Activated CD8-positive, alpha-beta memory T cell treated with anti-CD3 and anti-CD28 coated beads for 1 hour (primary cell): ENCODE measurements at places on chromosomes 6 and 20.
A peak's percentile ranks its signal among the peaks of the same experiment; 100 is the strongest.

- no peak for DNase-seq
Observed at GRCh38 chr6:82017288-82017687, 230.3 kb downstream of the IBTK start.

DNA sequence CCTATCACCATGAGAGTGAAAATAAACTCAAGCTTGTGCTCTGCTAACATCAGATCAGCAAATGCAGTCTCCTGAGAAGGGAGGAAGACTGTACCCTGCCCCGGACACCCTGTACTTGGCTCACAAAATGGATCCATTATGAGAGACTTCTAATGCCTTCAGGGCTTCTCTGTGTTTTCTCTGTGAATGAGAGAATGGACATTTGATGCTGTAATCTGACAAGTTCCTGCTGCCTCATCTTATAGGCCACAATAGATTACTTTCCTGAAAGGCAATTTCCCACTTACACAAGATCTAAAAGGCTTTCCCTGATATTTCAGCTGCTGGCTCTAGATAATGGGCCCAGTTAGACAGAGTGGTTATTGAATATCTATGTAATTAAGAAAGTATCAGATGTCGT lies 117.2 kb downstream of the OTOR start:
- DNase-seq: no peak

GRCh38 chr6:80148220-80148619 lies 41.7 kb downstream of the BCKDHB start:
- no peak for DNase-seq

DNA sequence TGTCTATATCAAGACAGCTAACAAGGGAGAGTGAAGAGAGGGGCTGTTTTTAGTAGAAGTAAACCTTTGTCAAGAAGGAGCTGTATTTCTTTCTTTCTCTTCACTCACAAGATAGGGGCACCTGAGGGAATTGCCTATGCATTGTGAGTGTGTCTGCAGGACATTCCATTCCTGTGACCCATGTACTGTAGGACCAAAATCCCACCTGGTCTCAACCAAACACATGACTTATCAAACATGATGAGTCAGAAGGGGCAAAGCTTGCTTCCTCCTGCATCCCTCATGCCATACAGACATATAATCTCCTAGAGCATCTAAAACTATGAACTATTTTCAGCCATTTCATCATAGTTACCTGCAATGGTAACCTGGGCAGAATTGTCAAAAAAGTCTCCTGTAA lies 21.8 kb downstream of the PKHD1 start:
- DNase-seq: no peak

GRCh38 chr20:6075428-6076219 lies 21.8 kb upstream of the LRRN4 start:
- DNase-seq: no peak

DNA sequence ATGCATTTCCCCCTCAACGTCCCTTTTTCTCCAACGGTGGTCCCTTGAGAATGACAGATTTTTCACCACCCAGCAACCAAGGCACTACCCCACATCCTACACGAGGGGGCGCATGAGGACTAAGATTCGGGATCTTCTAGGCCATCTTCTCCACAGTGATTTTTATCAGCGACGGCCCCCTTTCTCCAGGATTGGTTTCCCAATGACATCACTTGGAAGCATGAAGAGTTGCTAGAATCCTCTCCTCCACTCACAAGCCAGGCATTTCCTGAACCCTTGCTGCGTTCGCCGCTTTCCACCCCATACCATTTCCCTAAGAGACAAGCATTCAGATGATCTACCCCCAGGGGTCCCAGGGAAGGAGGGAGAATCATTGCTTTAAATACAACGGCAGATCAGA lies 252.0 kb downstream of the HIVEP2 start:
- peak; percentile 23 for DNase-seq

DNA sequence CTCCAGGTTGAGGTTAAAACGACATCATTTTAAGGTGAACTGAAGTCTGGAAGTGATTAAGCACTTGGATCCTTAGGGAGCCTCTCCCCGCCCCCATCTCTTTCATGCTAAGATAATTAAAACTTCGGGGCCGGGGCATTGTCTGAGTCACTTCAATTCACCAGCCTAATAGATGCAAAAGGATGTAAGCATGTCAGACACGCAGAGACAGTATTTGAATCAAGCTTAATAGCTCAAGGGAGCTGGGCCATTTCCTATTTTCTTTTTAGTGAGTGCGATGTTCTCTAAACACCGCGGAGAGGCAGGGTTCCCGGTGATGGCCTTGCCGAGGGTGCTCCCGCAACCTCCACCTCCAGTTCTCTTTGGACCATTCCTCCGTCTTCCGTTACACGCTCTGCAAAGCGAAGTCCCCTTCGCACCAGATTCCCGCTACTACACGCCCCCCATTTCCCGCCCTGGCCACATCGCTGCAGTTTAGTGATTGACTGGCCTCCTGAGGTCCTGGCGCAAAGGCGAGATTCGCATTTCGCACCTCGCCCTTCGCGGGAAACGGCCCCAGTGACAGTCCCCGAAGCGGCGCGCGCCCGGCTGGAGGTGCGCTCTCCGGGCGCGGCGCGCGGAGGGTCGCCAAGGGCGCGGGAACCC lies 516 bp upstream of the IRF4 start:
- no peak for DNase-seq

DNA sequence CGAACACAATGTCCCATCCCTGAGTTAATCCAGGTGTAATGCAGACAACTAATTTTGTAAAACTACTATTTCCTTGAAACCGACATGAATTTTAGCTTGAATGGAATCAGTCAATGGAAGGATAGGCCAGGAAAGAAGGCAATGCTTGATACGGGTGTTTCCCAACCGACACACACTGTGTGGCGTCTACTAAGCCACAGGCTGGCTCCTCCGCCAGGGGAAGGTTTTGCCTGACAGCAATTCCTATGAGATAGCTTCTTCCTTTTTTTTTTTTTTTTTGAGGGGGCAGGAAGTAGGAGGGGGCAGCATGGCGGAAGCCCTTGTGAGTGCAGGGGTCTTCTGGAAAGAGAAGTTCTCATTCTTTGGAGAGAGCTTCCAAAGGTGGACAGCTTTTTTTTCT lies 12.0 kb upstream of the LAMA4 start:
- DNase-seq: no peak

- DNase-seq: no peak
Observed at GRCh38 chr20:53576195-53576580, 17.5 kb downstream of the ZNF217 start.

GRCh38 chr6:3813150-3813780 lies 35.9 kb upstream of the FAM50B start:
- no peak for DNase-seq

DNA sequence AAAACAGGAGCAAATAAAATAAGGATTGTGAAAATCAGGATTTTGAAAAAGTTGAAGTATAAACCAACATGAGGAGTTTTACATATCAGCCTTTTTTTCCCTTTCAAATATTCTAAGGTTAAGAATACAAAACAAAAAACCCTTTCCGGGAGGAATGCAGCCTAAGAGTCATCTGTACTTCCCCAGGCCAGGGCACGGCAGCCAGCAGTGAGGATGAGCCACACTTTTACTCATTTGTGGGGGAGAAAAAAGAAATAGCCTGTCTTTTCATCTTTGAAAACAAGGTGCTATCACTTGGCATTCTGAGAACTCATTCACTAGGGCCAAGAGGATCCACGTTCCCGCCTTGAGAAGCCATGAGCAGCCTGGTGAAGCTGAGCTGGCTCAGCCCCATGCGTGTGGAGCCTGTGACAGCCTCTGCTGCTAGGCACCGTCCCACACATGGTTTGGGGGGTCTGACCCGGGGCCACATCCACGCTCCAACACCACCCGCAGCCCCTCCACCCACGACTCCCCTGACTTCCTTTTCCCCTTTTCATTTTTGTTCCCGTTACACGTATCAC lies 11.2 kb downstream of the SLC22A1 start:
- DNase-seq: no peak

DNA sequence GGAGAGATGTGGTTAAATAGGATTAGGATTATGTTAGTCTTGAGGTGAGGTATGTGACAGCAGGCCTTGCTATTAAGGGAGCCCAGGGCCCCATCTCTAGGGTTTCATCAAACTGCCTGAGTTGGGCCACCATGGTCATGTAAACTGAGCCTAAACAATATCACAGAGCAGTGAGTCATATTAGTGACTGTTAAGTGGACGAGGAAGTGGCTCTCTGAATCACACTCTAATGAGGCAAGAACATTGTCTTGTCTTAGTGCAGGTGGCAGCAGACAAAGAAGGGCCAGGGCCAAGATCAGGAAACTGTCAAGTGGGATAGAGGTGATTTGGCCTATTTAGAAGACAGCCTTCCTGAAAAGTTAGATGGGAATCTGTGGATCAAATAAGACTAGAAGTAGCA lies 23.1 kb downstream of the ENPP3 start:
- no peak for DNase-seq

- DNase-seq: no peak
Observed at GRCh38 chr6:6581054-6581453, 7.5 kb upstream of the LY86 start.

DNA sequence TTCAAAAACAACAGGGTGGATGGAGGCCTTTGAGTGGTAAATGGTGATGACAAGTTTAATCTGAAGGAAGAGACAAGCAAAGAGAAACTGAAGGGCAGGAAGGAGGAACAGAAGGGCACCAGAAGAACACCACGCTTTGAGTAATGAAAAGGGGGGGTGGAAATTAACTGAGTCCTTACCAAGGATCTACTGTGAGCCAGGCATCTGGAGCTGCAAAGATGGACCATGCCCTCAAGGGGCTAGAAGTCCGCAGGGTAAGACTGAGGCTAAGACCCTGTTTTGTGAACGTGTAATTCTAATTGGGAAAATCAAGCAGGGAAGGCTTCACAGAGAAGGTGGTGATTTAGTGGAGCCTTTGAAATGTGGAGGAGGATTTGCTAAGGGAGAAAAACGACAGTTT lies 1.6 kb downstream of the NDRG3 start:
- no peak for DNase-seq

- no peak for DNase-seq
Observed at GRCh38 chr6:169292338-169293124, 38.9 kb upstream of the THBS2 start.

DNA sequence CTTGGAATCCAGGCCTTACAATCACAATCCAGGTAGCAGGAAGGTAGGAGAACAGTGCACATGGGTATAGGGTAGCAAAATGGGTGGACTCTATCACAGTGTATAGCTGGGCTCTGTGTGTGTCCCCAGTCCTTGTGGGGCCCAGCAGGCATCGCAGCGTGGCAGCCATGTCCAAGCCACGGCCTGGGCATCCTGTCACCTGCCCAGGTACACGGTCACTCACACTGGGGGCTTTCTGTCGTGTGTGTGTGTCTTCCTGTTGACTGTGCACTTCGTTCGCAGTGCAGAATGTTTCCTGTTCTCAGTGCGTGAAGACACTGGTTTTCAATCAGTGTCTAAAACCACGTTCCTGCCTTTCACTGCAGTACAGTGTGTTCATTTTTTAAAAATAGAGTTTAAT lies 523.2 kb upstream of the JARID2 start:
- no peak for DNase-seq

- DNase-seq: no peak
Observed at GRCh38 chr20:62938105-62938888, at the start of gene GID8. Gene GID8 (plus strand): TSS chr20:62938147. CDS start chr20:62941503, 3,356 bp downstream.

- no peak for DNase-seq
Observed at GRCh38 chr20:9160757-9161156, 91.9 kb downstream of the PLCB4 start.

DNA sequence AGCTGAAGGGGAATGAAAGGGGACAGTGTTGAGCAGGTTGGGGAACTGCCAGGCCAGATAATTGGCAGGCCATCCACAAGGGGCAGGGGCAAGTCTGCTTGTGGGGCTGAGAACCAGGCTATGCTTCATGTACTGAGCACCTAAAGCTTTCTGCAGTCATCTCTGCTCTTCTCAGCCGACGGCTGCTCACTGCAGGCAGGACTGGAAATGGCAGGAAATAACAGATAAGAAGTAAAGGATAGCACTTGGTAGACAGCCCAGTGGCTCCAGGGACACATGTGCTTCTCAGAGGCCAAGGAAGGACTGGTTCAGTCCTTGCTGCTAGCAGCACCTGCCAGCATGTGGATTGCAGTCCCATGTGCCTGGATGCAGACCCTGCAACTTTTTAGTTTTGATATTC lies 89.8 kb downstream of the CD164 start:
- DNase-seq: no peak

DNA sequence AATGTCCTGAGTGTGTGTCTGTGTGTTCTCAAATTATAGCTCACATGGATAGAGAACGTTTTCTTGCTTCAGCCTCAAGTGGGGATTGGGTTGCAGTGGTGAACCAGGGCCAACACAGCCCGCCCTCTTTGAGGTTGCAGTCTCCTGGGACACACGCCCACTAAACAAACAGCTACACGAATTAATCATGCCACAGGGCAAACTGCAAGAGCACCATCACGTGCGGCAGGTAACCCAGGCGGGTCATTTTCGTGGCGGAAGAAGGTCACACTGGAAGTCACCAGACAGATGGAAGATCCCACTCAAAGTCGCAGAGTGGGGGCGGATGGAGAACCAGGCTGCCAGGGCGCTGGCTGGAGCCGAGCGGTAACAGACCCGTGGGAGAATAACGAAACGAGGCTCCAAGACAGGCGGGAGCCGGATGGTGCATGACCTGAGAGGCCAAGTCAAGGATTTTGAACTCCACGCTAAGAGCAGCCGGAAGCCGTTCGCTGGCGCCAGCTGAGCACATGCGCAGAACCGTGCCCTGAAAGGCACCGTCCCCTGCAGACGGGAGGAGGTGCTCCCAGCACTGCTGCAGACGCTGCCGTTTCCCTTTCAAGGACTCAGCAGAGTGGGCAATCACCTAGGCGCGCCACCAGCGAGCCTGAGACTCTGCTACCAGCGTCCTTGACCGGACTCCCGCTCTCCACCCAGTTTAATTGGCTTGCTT lies 10.7 kb downstream of the DLL1 start:
- no peak for DNase-seq

- no peak for DNase-seq
Observed at GRCh38 chr6:162485464-162485863, 242.1 kb downstream of the PRKN start.

GRCh38 chr6:144630857-144631256 lies 345.7 kb downstream of the UTRN start:
- DNase-seq: no peak

GRCh38 chr6:5762561-5762968 lies 244.2 kb downstream of the NRN1 start:
- no peak for DNase-seq

DNA sequence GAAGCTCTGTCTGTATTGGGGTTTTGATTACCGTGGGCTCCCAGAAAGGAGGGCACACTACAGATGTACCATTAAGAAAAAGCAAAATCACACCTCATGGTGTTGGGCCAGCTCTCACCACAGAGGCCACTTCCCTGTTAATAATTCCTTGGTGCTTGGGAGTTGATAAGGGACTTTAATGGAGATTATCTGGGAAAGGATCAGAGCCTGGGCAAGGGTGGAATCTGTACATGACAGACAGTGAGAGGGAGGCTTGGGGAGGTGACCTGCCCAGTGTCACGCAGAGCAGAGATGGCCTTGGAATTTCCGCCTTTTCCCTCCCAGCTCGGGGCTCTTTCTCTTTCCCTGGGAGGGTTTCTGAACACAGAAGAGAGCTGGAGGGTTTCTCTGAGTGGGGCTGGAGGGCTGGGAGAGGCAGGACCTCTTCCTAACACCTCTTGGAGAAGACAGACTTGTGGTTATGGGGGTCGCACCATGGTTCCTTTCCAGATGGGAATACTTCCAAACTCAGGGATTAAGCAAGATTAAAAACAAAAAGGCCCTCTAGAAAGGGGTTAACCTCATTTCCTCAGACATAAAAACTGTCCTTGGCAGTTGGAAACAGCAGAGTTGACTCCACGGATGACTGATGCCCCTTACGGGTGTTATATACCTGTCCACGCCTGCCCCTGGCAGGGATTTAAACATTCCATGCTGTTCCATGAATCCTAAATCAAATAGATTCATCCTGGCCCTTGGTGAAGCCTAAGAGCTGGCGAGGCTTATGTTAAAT lies 16.8 kb upstream of the KCNK16 start:
- DNase-seq: no peak
